ENCODE measurements at places on chromosomes 1 and 21. TPM values are rescaled to one million over a fixed set of nuclear protein-coding genes. Genes with fewer than 3 reads are reported as not detected.

DNA sequence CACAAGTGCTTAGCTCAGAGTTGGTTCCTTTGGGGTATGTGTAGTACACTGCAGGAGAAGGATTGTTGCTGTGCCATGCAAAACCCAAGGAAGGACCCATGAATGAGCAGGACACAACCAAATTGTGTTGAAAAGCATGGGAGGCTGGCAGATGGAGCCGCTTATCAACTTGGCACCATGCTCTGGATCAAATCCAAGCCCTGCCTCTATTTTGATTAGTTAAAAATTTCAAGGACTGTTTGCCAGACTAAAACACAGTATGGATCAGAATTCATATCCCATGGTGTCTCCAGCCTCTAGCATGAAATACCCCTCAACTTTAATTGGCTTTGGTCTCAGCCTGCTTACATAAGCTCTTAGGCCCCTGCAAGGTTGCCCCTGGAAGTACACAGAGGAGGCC is 27.8 kb downstream of the CCDC185 start:
- H3K27me3 ChIP-seq = no peaks in the 10 kb centered on the region
- H3K4me3 ChIP-seq = no peak overlapping the region
- H3K27ac ChIP-seq = no peak overlapping the region
- no peaks in the 10 kb centered on the region for H3K36me3 ChIP-seq
- DNase-seq = no peak

- H3K36me3 ChIP-seq = peaks cover 8% of the 10 kb centered on the region
- no peaks in the 10 kb centered on the region for H3K27me3 ChIP-seq
- no peak overlapping the region for H3K27ac ChIP-seq
- H3K4me1 ChIP-seq = peaks cover 11% of the 10 kb centered on the region
Measured at GRCh38 chr1:29176576-29176975, 5.1 kb downstream of the SRSF4 start.

Gene LCE2A
- not detected for total RNA-seq

GRCh38 chr1:97989094-97989680 is 68.4 kb upstream of the DPYD start:
- no peaks in the 10 kb centered on the region for H3K4me1 ChIP-seq
- no peak overlapping the region for H3K4me3 ChIP-seq
- H3K36me3 ChIP-seq = no peaks in the 10 kb centered on the region
- no peaks in the 10 kb centered on the region for H3K27me3 ChIP-seq
- no peak overlapping the region for H3K27ac ChIP-seq
- DNase-seq = no peak

Gene NR1I3
- total RNA-seq = not detected

Gene TSACC
- 0.71 TPM for total RNA-seq

DNA sequence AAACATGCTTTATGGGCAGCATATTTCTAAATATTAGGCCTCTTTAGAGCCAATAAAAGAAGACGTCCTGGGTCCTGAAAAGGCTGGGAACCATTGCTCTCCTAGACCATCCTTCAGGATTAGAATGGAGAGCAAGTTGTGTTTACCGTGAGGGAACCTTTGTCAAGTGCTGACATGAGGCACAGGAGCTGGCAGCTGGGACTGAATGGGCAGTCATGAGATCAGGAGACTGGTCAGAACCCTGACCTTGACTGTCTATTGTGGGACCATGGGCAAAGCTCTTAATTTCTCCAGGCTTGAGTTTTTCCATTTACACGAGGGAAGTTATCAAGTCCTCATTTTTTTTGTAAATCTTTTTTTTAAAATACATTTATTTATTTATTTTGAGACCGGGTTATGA is 5.2 kb downstream of the PFKFB2 start:
- H3K4me3 ChIP-seq = peak overlapping the region; percentile 40
- H3K4me1 ChIP-seq = peaks cover 28% of the 10 kb centered on the region
- no peak overlapping the region for H3K27ac ChIP-seq
- no peaks in the 10 kb centered on the region for H3K27me3 ChIP-seq
- no peak for DNase-seq

- H3K36me3 ChIP-seq = no peaks in the 10 kb centered on the region
- no peaks in the 10 kb centered on the region for H3K4me1 ChIP-seq
- H3K4me3 ChIP-seq = no peak overlapping the region
Measured at GRCh38 chr1:97174039-97174704, 452.6 kb downstream of the PTBP2 start.

Gene CD48
- total RNA-seq = 208 TPM

GRCh38 chr1:203036537-203036936 is 10.2 kb downstream of the PPFIA4 start:
- peaks cover 14% of the 10 kb centered on the region for H3K27me3 ChIP-seq
- no peak overlapping the region for H3K4me3 ChIP-seq
- no peaks in the 10 kb centered on the region for H3K36me3 ChIP-seq

- no peak overlapping the region for H3K27ac ChIP-seq
- no peaks in the 10 kb centered on the region for H3K27me3 ChIP-seq
- no peaks in the 10 kb centered on the region for H3K4me1 ChIP-seq
- DNase-seq = no peak
- no peak overlapping the region for H3K4me3 ChIP-seq
Measured at GRCh38 chr1:182185136-182185535, 123.6 kb upstream of the ZNF648 start.

DNA sequence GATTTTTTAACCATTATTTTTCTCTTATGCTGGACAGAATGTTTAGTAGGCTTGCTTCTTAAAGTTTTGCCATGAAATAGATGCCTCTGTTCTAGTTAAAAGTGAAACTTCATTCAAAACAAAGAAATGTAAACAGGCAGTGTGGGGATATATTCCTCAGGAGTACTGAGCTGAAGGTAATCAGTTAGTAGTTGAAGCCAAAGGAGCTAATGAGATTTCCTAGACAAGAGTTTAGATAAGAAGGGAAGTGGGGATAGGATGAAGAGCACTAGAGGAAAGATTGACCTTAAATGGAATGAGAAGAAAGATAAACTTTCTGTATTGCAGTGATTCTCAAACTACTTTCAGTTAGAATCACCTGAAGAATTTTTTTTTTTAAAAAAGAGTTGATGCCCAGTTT is 23.9 kb downstream of the PRRC2C start:
- no peaks in the 10 kb centered on the region for H3K27me3 ChIP-seq
- H3K36me3 ChIP-seq = peaks cover 12% of the 10 kb centered on the region
- H3K4me1 ChIP-seq = peaks cover 3% of the 10 kb centered on the region
- no peak for DNase-seq
- no peak overlapping the region for H3K4me3 ChIP-seq

Gene RNF186
- 0.14 TPM for total RNA-seq

DNA sequence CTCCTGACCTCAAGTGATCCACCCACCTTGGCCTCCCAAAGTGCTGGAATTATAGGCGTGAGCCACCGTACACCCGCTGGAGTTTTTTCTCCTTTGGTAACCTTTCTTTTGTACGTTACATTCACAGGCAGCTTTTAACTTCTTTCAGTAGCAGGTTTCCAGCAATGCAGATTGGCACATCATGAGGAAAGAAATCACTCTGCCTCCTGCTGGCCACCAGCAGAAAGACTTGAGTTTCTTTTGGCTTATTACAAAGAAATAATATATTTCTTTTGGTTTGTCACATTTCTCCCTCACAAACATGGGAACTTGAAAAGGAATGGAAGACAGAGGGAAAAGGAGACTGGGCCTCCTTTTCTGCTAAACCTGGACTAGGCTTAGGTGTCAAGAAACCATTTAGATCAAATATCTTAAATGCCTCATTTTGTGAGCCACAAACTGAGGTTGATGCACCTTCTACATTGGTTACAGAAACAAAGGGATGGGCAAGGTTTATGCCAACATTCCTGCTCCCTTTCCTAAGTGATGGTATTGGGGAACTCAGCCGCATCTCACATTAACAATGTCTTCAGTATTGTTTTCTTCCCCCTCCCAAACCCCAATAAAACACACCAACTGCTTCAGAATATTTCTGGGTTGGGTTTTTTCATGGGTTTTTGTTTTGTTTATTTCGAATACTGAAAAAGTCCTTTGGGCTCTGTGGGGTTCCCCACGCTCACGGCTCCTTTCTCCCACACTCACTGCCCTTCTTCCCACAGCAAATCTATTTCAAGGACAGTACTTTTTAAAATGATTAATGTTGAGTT is 7.7 kb downstream of the ENSA start:
- DNase-seq = peak; percentile 48
- H3K4me1 ChIP-seq = peaks cover 5% of the 10 kb centered on the region
- peaks cover 47% of the 10 kb centered on the region for H3K36me3 ChIP-seq

DNA sequence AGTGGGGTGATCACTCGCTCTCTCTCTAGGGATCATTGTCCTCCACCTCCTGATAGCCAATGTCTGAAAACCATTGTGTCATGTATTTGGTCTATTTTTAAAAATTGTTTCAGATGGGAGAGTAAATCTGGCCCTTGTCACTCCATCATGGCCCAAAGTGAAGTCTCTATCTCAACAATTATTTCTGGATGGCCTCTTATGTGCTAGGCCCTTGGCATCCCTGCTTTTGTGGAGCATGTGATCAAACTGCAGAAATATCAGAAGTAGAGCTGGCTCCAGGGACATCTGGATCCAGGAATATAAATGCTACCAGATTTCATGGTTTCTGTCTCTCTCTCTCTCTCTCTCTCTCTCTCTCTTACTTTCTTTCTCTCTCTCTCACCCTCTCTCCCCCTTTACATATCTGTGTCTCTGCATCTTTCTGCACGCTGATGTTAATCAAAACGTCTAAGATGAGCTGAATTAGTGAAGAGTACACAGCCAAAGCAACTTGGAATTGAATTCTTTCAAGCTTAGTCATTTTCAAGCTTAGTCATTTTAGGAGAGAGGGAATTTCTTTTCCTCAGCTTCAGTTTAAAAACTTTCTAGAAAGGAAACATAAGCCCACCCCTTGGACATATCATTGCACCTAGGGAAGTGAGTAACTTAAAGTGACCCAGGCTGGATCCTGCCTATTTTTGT is 47.4 kb upstream of the DOCK7 start:
- H3K36me3 ChIP-seq = no peaks in the 10 kb centered on the region
- no peaks in the 10 kb centered on the region for H3K27me3 ChIP-seq

DNA sequence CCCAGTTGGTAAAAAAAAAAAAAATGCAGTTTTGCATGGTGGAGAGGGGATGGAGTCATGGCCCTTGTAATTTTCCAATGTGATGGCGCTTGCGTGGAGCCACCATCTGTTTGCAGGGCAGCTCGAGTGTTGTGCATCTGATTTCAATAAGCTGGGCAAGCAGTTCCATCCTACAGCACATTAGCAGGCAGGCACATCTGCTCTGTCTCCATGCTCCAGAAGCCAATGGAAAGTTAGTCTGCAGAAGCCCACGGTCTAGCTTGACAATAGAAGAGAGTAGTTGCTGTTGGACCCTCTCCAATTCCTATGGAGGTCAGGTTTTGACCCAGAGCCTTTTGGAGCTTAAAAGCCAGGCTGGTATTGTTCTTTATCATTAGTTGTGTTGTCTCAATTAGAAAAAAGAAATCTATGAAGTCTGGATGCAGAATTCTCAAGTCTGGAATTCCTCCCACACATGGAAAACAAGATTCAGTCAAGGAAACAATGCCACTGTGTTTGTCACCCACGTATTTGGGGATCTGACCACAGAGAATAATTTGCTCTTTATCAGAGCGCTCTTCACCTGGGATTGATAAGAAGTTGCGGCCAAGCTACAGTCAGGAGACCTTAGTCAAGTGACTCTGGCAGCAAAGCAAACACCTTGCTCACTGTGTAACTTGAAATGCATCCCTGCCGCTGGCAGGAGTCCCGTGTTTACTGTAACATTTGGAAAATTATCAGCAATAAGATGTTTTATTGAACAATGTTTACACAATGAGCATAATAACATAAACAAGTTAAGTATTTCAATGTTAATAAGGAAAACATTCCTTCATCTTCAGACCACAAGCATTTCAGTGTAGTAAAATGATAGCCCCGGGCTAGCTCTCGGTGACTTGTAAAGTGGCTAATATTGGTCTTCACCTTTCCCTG is 20.7 kb downstream of the NGF start:
- no peaks in the 10 kb centered on the region for H3K4me1 ChIP-seq
- DNase-seq = no peak
- no peaks in the 10 kb centered on the region for H3K36me3 ChIP-seq

DNA sequence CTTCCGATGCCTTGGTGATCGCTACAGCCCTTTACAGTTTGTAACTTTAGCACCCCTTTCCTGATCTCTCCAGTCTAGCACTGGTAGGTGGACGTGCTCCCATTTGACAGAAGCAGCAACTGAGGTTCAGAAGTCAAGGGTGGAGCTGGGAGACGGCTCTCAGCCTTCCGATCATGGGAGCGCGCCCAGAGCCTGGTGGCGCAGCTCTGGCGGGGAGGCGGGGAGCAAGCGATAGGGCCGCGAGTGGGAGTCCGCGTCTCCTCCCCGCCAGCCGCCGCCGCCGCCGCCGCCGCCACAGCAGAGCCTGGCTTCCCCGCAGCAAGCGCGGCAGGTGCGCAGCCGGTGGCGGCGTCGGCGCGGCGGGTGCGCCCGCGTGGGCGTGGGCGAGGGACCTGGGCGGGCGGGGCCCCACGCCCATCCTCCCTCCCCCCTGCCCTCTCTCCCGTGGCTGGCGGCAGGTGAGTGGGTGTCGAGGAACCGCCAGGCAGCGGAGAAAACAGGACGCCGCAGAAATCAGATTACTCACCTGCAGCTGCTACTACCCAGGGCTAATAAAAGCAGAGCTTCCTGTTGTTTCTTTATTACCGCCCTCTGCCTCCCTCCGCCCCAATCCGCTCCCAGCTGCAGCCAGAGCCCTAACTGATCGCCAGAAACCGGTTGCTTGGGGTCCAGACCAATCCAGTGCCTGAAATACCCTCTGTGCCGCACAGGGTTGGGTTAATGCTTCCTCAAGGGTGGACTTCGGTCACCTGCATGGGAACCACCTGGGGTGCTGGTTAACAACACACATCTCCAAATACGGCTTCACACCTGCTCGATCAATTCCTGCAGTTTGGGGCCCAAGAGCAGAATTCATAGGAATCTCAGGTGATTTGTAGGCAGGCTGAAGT is 60.2 kb upstream of the ID3 start:
- peak overlapping the region; percentile 24 for H3K4me3 ChIP-seq
- peak overlapping the region; percentile 97 for H3K27ac ChIP-seq
- H3K27me3 ChIP-seq = no peaks in the 10 kb centered on the region

DNA sequence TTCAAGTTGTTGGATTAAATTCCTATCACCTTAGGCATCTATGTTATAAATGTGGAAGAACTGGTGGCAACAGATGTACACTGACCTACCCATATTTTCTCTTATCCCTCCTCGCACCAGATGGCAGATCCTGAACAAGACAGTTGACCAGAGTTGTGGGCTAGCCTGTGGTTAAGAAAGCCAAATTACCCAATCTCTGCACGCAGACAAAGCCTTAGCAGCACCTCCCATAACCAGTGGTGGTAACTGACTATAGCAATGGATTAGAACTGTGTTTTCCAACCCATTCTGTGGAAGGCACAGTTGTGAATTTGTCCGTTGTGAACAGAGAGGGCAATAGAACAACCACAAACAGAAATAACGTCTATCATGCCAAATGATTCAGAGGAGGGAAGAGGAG is 20.6 kb downstream of the ABCB10 start:
- H3K36me3 ChIP-seq = peaks cover 41% of the 10 kb centered on the region
- H3K4me1 ChIP-seq = no peaks in the 10 kb centered on the region
- no peaks in the 10 kb centered on the region for H3K27me3 ChIP-seq
- H3K27ac ChIP-seq = no peak overlapping the region
- no peak for DNase-seq
- no peak overlapping the region for H3K4me3 ChIP-seq

Gene RORC
- 56.8 TPM for total RNA-seq

DNA sequence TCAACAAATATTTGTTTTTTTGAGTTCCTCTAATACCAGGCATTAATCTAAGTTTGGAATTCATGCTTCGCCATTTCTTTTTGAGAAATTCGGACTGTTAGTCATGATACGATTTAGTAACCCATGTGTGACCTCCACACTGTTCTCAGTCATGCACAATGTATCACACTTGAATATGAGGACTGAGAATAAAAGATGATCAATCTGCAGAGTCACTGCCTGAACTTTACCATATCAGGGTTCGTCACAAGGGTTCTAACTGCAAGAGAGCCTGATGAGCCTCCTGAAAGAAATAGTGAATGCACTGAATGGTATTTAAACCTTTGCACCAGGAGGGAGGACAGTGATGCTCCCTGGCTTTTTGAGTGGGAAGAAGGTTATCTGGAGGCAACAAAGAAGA is 10.9 kb upstream of the FASLG start:
- no peak overlapping the region for H3K27ac ChIP-seq
- no peaks in the 10 kb centered on the region for H3K36me3 ChIP-seq
- no peak for DNase-seq
- peaks cover 33% of the 10 kb centered on the region for H3K4me1 ChIP-seq
- H3K4me3 ChIP-seq = no peak overlapping the region

Data from thymus (tissue), 14 donors.